IPS DF 19.7 (cell line): ENCODE measurements at places on chromosomes 2 and 18.

DNA sequence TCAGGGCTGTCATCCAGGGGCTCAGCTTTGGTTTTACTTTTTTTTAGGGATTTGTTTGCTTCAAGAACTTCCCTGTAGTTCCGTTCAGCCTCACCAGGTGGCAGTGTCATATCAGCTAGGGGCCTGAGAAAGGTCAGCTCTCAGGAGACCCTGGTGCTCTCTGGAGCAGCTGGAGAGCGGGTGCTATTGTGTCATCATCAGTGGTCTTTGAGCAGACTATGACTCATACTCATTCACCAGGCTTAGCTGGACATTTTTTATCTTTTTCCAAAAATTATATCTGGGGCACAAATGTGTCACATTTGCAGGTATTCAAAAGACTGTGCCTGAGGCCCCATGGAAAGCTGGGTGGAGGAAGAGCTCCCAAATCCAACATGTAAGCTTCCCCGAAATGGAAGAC lies 24.4 kb downstream of the ZNF892 start:
- DNase-seq: peak; percentile 50

GRCh38 chr2:8242739-8243138 lies 439.1 kb upstream of the ID2 start:
- no peak for DNase-seq

DNA sequence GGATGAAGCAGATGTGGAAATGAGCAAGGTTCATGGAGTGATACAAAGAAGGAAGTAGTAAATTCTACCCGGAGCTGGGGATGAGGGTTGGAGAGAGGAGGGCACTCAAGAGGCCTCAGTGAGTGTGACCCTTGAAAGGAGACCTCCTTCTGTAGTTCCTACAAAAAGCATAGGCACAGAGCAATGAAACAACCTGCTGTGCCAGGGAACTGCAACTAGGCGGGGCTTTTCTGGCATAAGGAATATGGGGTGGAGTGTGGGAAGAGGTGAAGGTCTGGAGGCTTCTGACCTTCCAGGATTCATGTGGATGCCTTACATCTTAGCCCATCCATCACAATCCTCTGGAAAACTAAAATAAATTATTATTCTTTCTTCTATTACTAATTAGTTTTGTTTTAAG lies 25.5 kb upstream of the PGAP1 start:
- no peak for DNase-seq

GRCh38 chr2:41949091-41949882 lies 98.5 kb upstream of the PKDCC start:
- no peak for DNase-seq

DNA sequence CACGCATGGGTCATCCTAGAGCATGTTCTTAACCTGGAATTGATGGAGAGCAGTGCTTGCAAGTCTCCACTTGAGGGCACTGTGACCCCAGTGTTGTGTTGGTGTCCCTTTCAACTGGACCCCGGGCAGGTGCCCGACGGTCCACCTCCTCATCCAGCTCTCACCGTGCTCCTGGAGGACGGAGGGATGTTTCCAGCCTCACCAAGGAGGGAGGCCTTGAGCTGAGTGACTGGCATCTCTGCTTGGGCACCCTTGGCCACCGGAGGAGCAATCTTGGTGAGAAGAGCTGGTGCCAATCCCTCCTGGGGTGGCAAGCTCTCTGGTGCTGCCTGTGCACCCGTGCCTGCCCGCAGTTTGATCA lies 45.4 kb upstream of the ASB18 start:
- DNase-seq: peak; percentile 35

GRCh38 chr2:240155745-240156390 lies 15.4 kb upstream of the OTOS start:
- no peak for DNase-seq

GRCh38 chr2:40886655-40887054 lies 434.8 kb upstream of the SLC8A1 start:
- DNase-seq: peak; percentile 5

DNA sequence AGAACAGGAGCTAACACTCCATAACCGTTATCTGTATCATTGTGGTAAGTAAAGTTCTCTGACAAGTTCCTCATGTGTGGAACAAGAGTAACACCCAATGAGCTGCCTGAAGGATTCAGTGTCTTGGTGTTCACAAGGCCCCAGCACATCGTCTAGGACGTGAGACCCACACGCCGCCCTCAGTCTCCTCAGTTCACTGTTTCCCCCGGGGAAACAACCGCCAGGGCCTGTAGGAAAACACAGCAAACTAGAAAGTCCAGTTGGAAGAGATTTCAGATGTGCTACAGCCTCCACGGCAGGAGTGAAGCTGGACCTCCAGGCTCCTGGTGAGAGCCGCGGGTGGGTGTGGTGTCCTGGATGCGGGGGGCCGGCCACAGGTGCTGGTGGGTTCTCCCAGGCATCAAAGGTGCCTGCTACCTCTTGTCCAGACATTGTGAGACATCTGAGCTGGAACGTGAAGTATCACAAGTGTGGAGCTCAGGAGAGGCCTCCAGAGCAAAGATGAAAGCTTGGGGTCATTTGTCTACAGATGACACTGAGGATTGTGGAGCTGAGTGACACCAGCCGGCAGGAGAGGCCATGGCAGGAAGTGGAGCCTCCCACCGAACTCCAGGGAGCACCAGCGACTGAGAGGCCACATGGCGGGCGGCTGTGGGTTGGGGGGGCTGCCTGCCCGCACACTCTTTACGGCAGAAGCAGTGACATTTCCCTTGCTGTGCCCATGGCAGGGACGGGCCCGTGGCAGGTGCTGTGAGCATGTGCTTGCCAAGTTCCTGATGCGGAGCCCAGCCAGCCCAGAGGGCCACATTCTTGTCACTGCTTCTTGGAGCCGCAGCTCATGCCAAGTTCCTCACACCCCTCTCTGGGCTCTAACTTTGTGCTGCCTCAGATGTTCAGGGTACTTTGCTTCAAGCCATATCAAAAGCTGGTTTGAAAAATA lies 131.2 kb downstream of the TMEM18 start:
- DNase-seq: no peak

GRCh38 chr2:241567776-241568175 lies 9.2 kb downstream of the BOK start:
- no peak for DNase-seq

DNA sequence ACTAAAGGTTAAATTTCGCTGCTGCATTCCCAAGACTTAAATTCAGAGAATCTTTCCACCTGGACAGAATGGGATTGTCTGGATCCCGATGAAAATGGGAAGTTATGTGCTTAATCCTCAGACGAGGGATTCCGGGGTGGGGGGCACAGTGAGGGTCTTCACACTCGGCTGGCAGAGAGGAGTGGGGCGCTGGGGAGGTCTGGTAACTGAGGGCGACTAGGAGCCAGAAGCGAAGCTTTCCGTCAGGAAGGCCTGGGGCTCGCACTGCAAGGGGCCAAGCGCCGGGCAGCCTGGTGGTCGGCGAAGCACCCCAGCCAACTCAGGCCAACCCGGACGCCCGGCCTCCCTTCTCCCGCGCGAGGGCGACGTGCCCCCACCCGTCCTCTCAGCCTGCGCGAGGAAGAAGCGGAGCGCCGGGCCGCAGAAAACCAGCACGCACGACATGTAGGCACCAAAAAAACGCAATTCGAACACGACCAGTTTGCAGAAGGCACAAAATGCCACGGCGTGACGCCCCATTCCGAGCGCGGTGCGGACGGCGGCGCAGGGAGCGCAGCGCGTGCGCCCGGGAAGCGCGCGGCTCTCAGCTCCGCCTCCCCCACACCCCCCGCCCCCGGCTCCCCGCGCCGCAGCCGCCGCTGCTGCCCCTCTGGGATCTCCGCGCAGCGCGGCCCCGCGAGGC lies 188.1 kb downstream of the ZEB2 start:
- DNase-seq: no peak

GRCh38 chr2:109254174-109254904 lies 125.3 kb downstream of the SH3RF3 start:
- DNase-seq: no peak

GRCh38 chr18:56413862-56414261 lies 224.5 kb downstream of the TXNL1 start:
- DNase-seq: no peak

- DNase-seq: no peak
Measured at GRCh38 chr18:47522359-47522758, 270.9 kb upstream of the SKOR2 start.

DNA sequence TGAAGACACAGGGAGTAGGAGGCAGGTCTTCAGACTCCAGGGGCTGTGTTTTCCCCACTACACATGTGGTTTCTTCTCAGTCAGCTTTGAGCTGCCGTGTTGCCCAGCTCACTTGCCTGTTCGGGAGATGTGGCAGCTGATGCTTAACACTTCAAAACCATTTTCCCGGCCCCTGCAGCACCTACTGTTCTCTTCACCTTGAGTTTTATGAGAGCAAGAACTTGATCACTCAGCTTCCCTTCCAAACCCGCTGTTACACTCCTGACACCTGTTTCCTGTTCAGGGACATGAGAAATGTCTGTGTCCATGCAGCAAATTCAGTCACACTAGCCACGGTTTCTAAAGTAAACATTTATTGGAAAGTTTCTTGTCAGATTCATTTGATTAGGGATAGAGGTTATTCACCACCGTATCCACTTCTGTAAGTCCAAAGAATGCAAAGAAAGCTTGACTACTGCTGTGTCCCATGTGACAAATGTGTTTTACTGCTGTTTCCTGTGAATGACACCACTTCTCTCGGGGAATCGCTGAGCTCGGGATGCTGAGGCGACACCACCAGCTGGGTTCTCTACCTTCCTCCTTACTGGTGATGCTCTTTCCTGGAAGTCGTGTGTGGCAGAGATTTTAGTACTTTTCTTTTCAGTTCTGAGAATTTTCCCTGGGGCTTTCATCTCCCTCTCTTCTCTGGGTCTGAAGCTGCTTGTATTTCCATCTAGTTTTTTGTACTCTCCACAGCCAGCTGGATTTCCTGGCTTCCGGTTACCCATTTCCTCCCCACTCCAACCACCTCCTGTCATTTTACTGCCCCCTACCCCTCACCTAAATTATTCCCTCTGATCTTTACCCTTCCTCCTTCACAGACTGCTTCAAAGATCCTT lies 91.7 kb downstream of the KLF7 start:
- no peak for DNase-seq

DNA sequence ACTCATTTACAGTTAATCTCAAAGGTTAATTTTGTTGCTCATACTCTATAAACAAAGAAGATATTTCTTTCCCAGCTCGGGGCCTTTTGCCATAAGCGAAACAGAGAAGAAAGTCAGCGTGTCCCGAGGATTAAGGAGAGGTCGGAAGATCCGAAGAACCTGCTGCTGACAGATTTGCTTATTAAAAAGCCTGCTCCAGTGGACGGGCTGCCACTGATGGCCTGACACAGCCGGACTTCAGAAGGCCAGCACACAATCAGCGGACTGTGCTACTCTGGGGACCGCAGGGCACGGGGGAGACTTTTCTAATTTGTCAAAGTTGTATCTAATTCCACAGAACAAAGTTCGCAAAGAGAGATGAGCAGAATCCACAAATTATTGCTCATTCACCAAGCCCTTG lies 315.4 kb downstream of the ETAA1 start:
- no peak for DNase-seq
